ENCODE measurements at places on chromosomes 11 and 22.
A peak's percentile ranks its signal among the peaks of the same experiment; 100 is the strongest.

DNA sequence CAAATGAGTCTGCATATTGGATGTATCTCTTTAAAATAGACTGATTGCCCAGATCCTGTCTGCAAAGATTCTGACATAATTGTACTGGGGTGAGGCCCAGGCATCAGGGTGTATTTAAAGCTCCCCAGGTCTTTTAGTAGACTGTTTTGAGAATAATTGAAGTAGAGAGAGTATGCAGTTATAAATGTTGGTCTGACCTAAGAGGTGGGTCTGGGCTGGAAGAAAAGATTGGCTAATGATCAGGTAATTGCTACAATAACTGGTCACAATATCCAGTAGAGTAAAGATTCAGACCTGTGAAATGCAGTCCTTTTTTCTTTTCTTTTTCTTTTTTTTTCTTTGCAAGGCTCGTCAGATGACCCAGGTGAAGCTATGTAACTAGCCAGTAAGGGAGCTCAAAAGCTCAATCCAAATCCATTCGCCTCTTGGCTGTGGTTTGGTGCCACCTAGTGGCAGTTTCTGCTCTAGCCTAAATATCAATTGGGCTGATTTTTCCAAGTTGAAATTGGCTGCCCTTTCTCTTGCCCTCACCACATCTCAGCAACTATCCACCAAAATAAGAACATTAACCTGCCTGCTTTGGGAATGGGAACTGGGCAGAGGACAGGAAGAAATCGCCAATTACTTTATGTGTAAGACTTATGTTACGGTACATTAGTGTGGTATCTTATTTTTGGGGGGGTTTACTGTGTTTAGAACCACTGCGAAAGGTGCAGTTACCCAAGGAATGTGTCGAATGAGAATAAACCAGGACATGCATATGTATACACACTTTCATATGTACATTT lies 45.9 kb downstream of the ZNF143 start:
- DNase-seq = peak; percentile 47

- no peak for DNase-seq
Measured at GRCh38 chr11:129436573-129436972, 60.9 kb downstream of the BARX2 start.

DNA sequence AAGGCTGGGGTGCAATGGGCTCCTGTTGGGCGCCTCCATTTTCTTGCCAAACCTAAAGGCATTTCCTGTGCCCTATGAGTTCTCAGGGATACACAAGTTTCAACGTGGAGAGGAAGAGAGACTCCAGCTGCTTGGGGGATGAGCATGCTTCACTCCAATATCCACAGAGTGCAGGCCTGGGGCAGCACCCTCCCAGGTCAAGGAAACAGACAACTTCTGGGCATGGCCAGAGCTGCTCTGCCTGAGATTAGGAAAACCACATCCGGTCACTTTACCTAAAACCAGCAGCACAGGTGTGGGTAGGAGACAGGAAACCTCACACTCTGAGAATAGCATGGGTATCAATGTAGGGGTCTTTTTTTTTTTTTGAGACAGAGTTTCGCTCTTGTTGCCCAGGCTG lies 28.7 kb downstream of the TMEM184B start:
- DNase-seq = no peak

DNA sequence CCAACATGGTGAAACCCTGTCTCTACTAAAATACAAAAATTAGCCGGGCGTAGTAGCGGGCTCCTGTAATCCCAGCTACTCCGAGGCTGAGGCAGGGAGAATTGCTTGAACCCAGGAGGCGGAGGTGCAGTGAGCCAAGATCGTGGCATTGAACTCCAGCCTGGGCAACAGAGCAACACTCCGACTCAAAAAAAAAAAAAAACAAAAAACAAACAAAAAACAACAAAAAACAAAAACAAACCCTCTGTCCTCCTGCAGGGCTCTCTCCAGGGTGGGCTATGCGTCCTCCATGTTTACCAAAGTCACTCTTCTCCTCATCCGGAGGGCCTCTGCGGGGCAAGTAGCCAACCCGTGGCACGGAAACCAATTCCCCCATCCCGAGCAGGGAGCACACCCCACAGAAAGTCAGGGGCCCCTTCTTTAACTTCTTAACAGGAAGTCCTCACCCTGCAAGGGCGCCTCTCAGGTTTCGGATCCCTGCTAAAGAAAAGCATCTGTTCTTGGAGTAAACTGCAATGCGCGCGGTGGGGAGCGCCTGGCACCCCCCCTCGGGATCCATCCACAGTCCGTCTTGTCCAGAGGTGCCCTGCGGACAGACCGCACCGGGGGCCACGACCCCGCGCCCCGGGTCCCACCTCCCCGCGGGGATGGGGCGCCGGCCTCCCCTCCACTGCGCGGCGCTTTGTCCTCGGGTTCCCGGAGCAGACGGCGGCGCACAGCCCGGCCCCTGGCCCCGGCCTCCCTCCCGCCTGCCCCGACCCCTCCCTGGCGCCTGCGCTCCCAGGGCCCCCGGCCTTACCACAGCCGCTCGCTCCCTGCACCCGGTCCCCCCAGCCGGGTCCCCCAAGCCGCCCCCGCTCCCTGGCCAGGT lies 712 bp downstream of the CERK start:
- no peak for DNase-seq

GRCh38 chr11:64959498-64959897 lies 12.4 kb downstream of the MAJIN start:
- no peak for DNase-seq

DNA sequence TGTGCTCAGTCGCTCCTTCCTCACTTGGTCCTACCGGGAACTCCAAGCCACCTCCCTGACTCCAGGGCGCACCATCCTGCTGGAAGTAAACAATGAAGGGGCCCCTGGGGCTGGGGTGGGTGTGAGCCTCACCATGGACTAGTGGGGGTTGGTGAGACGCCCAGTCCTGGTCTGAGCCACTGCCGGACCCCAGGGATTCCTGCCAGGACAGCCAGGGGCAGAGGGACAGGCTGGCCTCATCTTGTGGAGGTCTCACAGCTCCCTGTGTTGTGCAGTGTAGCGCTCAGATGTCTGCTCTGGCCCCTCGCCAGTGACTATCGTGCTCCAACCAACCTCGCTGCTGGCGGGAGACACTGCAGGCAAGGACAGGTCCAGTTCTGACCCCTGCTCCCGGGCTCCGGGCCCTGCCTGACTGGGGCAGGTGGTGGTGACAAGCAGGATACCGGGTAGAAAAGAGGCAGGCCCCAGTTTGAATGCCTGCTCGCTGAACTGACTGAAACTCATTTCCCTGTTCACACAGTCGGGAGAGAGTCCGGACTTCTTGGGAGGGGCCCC lies 1021.4 kb downstream of the BRD1 start:
- no peak for DNase-seq

DNA sequence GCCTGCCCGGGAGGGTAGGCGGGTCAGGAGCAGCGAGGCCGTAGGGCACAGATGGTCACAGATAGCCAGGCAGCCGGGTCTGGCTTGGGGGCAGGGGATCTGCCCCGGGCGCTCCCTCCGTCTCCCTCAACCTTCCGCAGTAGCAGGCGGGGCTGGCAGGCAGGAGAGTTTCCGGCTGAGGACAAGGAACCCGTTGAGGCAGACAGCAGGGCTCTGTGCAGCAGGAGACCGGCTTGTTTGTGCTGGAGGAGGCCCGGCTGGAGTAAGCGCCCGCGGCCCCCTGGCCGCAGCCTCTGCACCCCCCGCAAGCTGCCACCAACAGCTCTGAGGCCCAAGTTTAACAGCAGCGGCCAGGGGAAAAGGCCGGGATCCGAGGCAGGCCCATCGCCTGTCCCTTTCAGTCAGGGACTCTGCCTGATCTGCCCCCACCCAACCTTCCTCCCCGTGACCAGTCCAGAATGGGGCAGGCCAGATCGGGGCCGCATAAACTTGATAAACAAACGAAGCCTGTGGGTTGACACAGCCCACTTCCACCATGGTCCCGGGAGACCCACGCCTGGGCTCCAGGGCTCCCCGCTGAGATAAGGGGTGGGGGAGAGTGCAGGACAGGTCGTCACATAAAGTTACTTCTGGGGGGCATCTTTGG lies 13.6 kb downstream of the SCARF2 start:
- no peak for DNase-seq

DNA sequence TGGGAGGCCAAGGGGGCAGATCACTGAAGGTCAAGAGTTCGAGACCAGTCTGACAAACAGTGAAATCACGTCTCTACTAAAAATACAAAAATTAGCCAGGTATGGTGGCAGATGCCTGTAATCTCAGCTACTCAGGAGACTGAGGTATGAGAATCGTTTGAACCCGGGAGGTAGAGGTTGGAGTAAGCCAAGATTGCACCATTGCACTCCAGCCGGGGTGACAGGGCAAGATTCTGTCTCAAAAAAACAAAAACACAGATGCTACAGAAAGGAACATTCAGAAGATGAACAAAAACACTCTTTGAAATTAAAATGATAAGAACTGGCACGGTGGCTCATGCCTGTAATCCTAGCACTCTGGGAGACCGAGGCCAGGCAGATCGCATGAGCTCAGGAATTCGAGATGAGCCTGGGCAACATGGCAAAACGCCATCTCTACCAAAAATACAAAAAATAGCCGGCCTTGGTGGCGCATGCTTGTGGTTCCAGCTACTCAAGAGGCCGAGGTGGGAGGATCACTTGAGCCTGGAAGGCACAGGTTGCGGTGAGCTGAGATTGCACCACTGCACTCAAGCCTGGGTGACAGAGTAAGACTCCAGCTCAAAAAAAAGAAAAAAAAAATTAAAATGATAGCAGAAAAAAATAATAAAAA lies 8.5 kb downstream of the RAB6A start:
- DNase-seq = no peak

- DNase-seq = no peak
Measured at GRCh38 chr11:22263613-22264012, 70.7 kb downstream of the ANO5 start.

DNA sequence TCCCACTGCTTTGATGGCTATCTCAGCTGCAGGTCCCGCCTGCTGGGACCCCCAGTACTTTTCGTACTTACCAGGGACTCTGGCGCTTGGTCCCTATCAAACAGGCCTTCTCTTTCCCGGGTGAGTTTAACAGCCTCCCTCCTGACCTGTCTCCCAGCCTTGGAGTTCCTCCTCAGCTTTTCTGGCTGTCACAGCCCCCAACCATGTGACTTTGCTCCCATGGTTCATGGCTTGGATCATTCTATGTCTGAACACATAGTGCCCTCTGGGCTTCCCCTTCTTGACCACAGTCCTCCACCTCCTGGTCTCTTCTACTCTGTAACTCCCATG lies 56.9 kb downstream of the PARVA start:
- DNase-seq = no peak

DNA sequence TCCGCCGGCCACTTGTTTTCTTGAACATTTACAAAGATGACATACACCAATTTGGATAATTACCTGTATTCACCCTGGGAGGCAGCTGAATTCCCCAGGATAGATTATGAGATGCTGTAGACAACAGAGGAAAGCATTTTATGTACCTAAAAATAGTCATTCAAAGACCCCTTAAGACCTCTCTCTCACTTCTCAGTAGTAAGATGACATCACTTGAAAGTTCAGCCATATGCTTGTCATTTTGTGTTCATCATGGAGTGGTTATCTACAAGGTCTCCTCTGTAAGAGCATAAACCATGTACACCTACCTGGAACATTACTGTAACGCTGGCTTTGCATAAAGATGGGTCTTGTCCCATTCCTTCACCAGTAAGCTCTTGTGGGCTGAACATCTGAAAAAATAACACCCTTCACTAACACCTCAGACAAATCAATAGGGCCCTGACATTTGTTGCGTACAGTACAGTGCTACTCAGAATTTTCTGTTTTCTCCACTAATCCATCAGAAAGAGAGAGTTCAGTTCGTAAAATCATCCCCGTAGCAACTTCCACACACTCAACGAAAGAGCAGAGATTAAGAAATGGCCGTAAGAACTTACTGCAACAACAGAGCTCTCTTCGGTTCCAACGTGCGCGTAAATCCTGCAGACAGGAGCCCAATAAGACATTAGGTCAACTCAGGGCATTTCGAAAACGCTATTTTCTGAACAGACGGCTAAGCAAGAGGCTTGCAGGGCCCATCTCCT lies 15.6 kb upstream of the WDR74 start:
- no peak for DNase-seq

- no peak for DNase-seq
Measured at GRCh38 chr11:8973121-8973520, 8.9 kb upstream of the TMEM9B start.

GRCh38 chr11:58526721-58527120 lies 18.8 kb upstream of the OR5B21 start:
- DNase-seq = no peak

- DNase-seq = no peak
Measured at GRCh38 chr11:20360650-20361049, 2.9 kb upstream of the HTATIP2 start.

DNA sequence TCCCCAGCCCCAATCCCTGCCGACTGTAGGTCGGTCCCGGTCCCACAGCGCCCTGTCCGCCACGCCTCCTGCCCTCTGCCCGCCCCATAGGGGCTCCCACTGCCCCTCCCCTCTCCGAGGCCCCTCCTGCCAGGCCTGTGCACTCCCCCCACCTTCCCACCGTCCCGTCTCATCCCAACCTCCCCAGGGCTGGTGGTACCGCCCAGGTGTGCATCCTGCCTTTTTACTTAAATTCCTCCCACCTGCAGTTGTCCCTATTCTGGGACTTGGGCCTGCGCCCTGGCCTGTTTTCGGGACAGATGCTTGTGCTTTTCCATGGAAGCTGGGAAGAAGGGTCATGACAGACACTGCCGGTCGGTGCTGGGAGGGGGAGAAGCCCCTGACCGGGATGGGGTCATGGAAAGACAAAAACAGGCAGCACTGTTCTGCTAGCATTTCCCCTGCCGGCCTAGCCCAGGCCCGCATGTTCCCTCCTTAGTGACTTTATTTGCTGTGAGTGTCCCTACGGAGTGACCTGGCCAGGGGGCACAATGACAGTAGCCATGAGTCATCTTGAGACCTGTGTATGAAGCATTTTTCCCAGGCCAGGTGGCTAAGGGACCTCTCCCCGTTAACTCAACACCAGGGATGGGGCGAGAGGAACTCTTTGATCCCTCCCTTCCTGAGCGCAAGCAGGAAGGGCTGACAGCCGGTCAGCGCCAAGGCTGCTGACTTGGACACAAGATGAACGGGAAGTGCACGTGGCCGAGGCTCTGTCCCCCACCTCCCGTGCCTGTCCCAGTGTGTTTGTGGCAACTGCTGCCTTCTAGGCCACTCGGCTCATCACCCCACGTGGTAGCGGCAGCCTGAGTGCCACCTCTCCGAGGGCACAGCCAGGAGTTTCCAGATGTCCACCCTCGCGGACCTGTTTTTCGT lies 7.1 kb downstream of the TBX1 start:
- DNase-seq = no peak

GRCh38 chr22:16828876-16829275 lies 3.7 kb upstream of the XKR3 start:
- no peak for DNase-seq

Measured in NCI-H2107 (cell line).